Esophagus squamous epithelium (tissue), 5 donors: ENCODE measurements at places on chromosomes 11 and 22.

GRCh38 chr11:4066910-4067309, 27.7 kb upstream of the RRM1 start:
- no peak for DNase-seq

GRCh38 chr11:36130401-36130800, 158.8 kb downstream of the COMMD9 start:
- no peak for DNase-seq

GRCh38 chr11:68524213-68524612, 63.7 kb downstream of the PPP6R3 start:
- DNase-seq = no peak

DNA sequence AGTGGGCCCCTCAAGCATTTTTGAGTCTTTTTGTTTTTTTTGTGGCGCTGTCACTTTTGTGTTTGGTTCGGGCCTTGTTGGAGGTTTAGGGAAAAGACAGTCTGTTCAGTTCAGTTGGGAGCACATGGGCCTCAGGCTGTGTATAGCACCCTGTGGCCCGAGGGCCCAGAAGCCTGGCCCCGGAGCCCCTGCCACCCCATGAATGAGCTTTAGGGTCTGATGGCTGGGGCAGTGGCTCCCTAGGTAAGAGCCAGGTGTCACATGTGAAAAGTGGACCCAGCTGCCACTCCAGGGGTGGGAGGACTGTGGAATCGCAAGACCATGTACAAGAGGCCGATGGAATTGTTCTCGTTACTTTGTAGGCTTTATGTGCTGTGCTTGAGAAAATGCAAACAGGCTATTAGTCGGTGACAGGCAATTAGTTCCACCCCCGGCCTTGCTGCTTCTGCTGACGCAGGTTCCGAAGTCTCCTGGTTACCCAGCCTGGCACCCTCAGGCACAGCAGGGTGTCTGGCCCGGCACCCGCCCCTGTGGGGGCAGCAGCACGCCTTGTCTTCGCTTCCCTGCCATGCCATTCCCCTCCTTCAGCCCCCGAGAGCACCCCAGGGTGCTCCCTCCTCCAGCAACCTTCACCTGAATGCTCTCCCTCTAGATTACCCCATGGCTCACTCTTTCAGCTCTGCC, 38.2 kb upstream of the PARVG start:
- DNase-seq = no peak

DNA sequence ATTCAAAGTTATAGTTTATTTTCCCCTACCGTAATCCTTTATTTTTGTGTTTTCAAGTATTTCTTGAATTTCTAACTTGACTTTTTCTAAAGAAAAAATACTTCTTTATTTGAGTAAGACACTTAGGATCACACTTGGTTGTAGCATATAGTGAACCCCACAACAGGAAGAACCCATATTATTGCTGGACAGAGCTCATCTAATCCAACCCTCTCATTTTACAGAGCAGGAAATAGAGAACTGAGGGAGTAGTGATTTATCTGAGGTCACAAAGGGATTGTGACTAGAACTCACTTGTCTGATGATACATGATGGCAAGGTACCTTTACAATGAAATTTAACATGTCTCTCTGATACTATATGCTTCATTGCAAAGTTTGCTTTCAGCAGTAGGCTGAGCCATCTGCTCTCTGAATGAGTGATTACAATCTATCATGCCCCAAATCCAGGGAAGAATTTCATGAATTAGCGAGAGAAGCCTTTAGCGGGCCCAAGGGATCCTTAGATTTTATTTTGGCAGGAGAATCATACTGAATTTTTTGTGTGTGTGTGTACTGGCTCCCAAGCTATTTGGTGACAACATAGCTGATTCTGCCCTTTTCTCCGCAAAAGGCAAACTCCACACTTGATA, 9.8 kb downstream of the SLC17A6 start:
- DNase-seq = no peak

DNA sequence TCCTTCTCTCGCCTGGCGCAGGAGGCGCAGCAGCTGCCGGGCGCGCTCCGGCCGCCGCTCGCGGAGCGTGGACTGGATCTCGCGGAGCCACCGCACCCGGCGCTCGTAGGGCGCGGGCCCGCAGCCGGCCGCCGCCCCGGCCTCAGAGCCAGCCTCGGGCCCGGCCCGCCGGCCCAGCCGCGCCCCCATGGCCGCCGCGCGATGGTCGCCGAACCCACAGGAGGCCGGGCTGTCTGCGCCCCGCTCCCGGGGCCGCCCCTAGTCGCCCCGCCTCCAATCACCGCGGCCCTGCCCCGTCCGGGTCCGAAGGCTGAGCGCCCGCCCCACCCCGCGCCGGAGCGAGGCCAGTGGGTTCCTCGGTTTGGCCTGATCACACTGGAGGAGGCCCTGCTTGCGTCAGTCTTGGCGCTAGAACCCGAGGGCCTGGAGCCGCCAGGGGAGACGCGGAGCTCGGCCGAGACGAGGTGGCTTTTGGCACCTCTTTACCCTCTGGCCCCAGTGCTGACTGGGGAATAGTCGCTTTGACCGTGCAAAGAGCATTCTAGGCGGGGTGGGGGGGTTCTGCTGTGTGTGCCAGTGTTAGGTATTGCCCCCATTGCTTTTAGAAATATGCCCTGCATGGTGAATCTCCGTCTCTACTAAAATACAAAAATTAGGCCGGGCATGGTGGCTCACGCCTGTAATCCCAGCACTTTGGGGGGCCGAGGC, at the start of gene LRRC75B:
Gene LRRC75B (minus strand): TSS at position 223 of the 708 bp plus-strand sequence. CDS start 34 bp downstream, at position 189.
- DNase-seq = no peak

DNA sequence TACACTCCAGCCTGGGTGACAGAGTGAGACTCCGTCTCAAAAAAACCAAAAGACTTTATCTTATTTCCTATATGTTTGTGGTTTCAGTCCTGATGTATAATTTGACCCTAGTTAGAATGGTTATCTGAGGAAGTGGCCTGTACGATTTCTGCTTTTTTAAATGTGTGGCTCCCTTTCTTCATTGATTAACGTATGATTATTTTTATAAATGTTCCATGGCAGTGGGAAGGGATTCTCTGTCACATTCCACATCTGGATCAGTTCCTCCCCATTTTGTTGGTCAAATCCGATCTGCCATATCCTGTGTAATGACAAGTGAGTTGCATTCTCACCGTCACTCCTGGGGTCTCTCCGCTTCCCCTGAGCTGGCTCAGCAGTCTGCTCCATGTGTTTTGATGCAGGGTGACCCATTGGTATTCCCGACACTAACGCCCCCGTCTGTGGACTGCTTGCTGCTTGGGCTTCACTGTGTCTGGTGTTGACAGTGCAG, 20.3 kb downstream of the NEAT1 start:
- DNase-seq = no peak

- DNase-seq = no peak
Measured at GRCh38 chr11:128240546-128240945, 346.8 kb downstream of the ETS1 start.

DNA sequence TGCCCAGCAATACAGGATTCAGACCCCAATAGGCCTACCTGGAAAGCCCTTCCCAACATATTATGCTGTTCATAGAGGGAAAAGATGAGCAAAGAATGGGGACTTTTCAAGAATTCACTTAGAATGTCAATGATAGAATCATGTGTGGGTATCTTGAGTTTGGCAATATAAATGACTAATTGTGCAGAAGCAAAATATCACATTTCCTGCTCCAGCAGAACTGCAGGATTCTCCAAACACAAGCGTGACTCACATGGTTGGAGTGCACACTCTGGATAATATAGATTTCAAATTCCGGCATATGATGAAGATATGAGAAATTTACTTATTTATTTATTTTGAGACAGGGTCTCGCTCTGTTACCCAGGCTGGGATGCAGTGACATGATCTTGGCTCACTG, 12.5 kb upstream of the APOL5 start:
- DNase-seq = no peak

DNA sequence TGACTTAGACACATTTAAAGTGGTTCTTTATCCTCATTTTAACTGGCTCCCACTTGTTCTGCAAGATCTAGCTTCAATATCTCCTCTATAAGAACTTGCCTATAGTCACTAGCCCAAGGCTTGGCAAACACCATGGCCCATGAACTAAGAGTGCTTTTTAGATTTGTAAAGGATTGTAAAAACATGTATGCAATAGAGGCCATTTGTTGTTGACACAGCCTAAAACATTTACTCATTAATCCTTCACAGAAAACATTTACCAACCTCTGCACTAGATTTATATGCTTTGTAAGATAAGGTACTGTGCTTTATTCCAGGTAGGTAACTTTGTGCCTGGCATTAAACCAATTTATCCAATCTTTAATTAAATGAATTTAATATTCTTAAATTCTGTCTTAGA, 5.5 kb downstream of the HYLS1 start:
- DNase-seq = no peak

DNA sequence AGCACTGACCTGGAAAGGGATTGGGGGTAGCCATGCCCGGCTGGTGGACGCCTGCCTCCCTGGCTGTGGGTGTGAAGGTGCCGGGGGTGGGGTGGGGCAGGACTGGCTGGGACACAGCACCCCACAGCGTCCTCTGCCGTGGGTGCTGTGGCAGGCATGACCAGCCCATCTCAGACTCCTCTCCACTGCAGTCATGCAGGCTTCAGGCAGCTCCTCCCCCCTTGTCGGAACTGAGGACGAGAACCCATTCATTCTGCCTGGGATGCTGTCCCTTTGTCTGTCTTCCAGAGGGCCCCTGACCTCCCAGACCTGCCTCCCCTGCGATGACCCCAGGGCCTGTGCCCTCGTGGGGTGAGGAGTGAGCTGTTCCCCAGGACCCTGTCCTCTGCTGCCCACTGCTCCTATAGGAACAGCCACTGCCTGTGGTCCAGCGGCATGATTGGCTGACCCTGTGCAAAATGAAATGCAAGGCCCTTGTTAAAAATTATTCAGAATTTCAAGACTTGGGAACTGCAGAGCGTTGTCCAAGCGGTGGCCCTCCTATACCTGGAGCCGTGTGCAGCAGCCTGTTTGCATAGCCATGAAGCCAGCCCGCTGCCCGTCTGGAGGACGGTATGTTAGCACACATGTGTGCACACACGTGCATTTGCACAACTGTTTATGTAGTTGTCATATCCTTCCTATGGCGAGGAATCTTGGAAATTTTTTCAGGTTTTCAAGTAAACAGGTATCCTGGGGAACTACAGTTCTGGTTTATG, 1122.3 kb downstream of the BRD1 start:
- no peak for DNase-seq

DNA sequence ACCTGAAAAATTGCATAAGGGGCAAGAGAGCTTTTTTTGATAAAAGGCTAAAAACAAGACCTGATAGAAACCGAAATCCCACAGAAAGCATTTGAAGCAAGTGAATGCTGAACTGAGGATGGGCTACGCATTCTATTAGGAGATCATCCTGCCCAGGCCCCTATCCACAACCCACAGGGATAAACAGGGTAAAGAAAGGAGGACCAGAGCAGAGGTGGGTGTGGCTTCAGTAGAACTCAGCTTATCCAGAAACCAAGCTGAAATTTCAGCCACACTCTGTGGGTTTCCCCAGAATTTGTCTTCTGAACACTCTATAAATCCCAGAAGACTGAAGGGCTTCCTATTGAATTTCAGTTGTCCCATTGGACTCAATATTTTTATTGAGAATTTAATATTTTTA, 195.1 kb downstream of the ETS1 start:
- no peak for DNase-seq

- DNase-seq = no peak
Measured at GRCh38 chr11:95076416-95076815, 9.7 kb downstream of the SRSF8 start.

DNA sequence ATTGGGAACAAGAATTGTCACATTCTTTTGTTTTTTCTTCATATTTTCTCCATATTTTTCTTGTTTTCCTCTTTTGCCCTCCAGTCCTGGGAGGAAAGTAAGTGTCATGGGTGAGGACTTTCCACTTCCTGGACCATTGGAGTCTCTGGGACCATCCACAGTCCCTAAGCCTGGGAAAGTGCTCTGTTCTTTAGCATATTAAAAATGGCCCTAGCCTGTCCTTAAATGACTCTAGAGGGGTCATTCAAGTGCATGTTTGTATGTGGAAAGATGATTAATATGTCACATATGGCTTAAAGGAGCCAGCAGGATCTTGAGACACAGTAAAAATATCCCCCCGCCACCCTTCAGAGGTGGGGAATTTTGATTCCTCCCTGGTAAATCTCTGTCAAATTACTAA, 20.1 kb upstream of the SCGB1D1 start:
- DNase-seq = no peak

GRCh38 chr11:108398439-108398838, 68.9 kb downstream of the C11orf65 start:
- no peak for DNase-seq

- no peak for DNase-seq
Measured at GRCh38 chr11:130000552-130001176, 2.0 kb downstream of the PRDM10 start.

GRCh38 chr11:88849368-88849767, 216.4 kb downstream of the GRM5 start:
- no peak for DNase-seq

DNA sequence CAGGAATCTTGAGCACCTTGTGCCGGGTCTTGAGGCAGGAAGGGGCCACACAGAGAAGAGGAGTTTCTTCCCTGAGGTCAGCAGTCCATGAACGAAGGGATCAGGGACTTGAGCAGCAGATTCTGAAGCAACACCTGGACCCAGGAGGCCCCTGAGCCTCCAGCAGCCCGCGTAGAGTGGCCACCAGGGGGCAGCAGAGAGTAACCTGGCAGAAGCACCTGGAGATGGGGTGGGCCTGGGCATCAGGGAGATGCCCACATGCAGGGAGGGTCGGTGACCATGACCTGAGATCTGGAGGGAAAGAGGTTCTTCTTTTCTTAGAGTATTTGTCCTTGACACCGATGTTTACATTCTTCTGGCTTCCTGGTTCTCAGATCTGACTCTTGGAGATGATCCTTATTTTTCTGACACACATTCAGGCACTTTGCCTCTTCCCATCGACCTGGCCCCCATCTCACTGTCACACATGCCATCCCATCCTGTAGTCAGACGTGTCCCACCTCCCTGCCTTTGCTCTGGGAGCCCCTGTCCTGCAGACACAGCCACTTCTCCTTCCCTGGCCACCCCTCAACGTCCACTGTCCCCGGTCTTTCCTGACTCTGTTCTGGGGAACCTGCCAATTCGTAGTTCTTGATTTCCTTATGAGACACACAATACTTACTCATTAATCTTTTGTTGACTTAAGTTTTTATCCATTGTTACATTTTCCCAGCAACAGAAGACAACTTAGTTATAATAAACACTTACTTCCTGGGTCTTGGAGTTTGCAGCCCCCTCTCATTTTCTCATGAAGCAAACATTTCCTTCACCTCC, 66.5 kb downstream of the GGTLC2 start:
- no peak for DNase-seq

- no peak for DNase-seq
Measured at GRCh38 chr22:40890881-40891280, 29.0 kb upstream of the DNAJB7 start.

- no peak for DNase-seq
Measured at GRCh38 chr11:110131386-110132123, 38.4 kb downstream of the ZC3H12C start.

- no peak for DNase-seq
Measured at GRCh38 chr11:11989774-11990744, 18.4 kb downstream of the DKK3 start.

DNA sequence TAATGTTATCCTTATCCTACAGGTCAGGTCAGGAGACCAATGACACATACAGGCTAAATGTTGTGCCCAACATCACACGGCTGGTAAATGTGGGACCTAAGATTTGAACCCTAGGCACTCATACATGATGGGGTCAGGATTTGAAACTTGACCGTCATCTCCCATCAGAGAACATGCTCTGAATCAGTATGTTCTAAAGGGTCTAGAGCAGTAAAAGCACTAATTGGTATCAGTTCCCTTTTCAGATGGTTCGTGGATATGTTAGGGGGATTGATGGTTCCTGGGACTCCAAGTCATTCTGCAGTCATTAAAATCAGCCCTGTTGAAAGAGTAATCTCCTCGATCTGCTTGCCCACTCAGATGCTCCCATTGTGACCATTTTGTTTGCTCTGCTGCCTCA, 65.5 kb downstream of the BMAL1 start:
- DNase-seq = no peak
